Activated gamma-delta T cell treated with anti-CD3 and anti-CD28 coated beads, Interleukin-2, amount 50 U/mL, for 16 hours (primary cell): ENCODE measurements at places on chromosomes 4 and X.

GRCh38 chr4:4853371-4853823 lies 6.1 kb upstream of the MSX1 start:
- no peak for DNase-seq

DNA sequence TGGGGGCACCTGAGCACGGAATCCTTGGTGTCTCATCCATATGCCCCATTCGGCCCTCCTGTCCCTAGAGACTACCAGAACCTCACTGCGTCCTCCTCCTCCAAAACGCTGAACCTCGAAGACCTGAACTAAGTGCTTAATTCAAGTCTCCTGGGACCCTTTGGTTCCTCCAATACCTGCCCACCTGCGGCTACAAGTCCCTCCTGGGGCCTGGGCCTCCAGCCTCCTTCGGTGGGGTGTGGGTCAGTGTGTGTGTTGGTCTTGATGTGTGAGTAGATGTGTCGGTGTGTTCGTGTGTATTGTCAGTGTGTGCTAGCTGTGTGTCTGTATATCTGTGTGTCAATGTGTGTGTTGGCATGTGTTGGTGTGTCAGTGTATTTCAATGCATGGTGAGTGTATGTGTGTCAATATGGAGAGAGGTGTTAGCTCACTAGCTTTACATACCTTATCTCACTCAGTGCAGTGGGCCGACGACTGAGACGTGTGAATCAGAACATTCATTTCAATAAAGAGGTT lies 2.6 kb upstream of the SEPTIN6 start:
- DNase-seq, result no peak

DNA sequence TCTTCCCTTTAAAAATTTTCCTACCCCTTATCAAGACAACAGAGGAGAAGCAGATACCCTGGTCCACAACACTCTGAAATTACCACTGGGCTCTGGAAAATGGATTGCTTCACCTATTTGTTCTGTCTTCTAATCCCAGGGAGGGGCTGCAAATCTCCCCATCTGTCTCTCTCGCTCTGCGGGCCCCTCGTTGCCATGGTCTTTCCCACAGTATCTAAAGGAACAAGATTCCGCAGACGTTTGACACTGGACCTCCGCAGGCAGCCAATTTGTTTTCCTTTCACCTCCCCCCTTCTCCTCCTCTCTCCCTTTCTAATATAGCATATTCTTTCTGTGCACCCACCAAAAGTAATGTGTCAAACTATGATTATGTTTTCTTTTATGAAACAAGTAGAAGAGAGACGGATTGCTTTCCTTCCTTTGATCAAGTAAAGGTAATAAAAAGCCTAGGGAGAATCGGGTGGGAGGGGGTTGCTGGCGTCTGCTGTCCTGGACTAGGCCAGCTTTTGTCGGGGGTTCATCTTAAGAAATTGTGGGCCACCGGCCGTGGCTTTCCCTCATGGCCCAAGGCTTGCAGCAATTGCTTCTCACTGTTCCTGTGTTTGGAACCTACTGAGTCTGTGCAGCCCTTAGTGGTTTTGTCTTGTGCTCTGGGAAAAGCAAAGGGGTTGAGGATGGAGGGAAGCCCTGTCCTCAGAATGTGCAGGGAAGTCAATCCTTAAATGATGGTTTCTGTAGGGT lies 81.0 kb downstream of the MGST2 start:
- DNase-seq, result no peak

GRCh38 chr4:89425023-89425422 lies 117.4 kb upstream of the GPRIN3 start:
- DNase-seq, result no peak

- no peak for DNase-seq
These were observed 16.2 kb upstream of the SCRG1 start for GRCh38 chr4:173415092-173415491.

DNA sequence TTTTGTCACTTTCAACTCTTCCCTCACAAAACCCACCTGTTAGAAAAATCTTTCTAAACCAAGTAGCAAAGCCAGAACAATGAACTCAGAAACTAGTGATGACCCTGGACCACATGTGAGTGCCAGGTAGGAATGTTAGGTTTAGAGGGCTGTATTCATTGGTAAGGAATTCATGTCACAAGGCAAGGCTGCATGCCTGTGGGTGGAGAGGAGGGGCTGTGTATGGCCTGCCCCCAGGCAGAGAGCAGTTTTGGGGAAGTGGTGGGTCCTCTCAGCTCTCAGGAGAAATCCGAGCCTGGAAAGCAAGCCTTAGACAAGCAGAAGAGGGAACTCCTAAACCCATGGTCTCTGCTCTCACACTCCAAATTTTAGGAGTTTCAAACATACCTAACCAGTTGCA lies 2.4 kb downstream of the RNF175 start:
- no peak for DNase-seq

DNA sequence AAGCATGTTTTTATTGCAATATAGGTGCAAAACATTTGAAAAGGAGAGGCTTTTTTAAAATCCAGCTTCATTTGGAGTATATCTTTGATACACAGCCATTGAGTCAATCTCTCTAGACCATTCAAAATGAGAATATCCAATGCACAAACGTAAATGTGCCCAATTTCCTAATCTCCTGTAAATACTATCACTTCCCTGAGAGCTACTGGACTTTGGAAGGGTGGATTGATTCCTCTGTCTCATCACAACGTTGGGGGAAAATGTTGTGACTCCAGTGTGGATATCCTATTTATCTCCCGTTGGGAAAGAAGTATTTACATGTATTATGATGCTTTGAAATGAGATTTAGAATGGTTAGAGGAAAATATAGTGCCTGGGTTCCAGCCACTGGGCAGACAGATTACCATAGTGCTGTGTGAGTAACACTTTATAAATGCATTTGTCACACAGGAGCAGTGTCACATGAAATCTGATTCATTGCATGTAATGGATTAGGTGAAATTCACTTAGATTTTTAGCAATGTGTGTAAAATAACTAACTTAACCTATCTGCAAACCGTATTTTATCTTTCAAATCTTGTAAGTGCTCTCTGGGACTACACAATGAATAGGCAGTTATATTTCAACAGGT lies 64.4 kb upstream of the VCX3A start:
- DNase-seq, result no peak

DNA sequence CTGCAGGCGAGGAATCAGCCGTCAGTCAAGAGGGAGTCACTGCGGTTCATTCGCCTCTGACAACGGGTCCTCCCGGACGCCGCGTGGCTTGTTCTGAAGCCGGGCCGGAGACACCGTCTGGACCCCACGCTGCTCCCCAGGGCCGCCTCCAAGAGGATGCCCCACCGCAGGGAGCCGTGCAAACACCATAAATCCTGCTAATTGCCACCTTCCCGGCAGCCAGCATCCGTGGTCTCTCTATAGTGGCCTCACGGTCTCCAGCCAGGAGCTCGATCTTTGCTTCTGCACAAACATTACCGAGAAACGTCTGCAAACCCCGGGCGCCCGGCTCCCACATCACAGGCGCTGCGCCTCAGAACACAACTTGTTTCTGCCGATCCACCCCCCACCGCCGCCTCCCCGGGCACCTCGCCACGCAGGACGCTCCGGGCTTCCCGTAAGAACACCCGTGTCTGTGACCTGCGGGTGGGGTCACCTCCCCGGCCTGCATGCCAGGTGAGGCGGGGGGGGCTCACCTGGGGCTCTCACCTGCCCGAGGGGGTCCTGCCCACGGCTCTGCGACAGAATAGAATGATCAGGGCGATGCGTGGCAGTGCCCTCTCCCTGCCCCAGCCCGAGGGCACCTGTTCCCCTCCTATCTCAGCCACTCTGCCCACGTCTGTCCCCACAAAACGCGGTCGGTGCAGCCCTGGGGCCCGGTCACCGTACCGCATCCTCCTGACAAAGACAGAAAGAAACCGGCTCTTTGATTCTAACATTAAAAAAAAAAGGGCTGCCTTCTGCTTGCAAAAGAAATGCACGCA lies 32.4 kb upstream of the PPP2R3B start:
- no peak for DNase-seq

DNA sequence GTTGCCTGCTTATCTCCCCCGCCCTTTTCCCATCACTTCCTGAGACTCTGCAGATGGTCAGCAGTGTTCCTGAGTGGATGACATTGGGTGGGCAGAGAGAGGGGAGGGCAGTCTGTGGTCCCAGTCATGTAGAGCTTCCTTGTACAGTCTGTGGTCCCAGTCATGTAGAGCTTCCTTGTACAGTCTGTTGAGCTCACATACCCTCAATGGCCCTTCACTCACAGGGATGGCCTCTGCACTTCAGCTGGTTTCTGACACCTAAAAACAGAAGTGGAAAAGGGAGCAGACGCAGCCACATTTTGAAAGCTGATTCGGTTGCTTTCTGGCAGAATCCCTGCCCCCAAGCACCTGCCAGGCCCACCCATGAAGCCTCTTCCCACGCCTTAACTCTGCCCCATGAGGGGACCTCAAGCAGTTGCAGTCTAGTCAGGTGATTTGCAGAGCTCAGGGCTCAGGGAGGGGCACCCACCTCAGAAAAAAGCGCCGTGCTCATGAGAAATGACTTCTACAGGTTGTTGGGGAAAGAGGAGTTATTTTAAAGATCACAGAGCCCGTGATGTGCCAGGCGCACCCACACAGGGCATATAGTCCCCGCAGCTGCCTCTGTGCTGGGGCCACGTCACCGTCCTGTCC lies 3.6 kb upstream of the TMEM271 start:
- DNase-seq, result no peak

DNA sequence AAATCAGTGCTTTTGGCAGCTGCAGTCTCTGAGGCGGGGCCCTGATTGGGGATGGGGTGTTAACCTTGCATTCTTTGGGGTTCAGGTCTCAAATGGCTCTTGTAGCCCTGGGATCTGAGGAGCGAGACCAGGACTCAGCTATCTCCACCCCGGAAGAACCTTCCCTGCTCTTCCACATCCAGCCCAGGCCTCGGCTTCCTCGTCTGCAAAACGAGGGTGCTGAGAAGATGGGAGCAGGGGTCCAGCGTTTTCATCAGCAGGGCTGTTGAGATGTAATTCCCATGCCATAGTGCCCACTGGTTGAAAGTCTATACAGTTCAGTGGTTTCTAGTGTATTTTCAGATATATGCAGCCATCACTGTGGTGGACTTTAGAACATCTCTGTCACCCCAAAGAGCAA lies 34.6 kb upstream of the WFS1 start:
- DNase-seq, result no peak

DNA sequence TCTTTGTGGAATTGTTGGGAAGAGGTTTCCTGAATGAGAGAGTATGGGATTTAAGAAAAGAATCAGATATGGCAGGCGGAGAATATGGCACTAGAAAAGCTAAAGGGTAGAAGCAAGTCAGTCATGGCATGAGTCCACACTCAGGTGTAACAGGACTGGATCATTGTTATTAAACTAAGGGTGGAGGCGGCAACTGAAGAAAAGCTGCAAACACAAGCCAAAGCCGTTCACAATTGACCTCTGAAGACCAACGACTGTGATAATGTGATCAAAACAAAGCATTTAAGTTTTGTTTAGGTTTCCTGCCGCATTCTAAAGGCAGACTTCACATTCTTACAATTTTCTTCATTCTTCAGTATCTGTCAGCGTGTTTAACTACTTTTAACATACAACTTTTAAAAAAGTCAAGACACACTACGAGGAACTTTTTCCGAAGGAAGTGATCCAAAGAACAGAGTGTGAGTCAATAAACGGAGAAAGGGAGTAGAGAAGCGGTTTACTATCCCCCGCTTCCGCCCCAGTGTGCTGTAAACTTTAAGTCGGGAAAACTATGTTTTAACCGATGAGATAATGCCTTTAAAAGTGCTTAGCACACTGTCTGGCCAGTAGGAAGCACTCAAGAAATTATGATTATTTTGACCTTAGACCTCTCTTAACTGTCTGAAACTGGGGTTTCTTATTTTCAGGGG lies 909 bp upstream of the SLAIN2 start:
- DNase-seq, result no peak
